ENCODE measurements at places on chromosomes 4 and X. TPM values are rescaled to one million over a fixed set of nuclear protein-coding genes. Genes with fewer than 3 reads are reported as not detected.

DNA sequence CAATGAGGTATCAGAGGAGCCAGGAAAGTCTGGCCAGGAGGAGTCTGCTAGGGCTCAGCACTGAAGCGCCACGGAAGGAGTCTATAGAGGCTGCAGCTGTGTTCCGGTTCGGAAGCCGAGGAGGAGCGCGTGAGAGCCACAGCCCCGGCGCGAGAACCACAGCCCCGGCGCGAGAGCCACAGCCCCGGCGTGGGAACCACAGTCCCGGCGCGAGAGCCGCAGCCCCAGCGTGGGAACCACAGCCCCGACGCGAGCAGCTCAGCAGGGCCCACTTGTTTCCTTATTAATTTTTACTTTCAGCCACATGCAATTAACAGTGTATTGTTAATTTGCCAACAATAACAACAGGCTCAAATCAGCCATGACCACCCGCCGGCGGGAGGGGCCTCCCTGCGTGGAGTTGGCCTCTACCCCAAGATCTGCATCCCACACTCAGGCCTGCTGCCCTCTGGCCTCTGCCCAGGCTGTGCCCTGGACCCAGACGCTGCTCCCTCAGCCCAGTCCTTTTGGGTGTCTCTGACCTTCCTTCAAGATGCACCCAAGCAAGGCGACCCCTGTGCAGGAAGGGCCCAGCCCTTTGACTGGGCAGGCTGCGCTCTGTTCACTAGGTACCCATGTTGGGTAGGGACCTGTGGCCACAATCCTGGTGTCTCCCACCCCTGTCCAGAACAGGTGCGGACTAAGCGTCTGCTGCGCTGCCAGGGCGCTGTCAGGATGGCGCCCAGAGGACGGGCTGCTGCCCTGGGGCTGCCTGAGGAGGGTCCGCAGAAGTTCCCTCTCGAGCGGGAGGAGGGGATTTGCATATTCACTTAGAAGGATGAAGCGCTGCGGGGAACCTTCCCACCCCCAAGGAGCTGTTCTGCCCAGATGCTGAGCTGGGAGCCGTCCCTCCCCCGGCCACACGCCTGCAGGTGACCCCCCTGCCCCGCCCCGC is 113.8 kb downstream of the ADRA2C start:
- DNase-seq, result no peak

DNA sequence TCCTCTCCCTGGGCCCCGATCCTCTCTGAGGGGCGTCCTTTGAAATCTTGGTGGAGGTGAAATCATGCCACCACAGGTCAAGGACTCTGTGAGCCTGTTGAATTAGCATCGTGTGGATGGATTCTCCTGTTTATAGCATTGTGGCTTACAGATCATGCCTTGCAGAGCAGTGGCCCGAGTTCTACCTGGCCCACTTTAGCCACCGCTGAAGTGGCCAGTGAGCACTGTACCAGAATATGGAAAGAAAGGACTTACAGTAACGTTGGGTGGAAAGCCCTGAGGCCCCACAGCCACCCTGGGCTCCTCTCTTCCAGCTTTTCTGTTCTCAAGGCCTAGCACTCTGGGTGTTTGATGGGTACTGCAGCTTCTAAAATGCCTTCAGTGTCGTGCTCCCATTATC is 35.3 kb downstream of the NPFFR2 start:
- no peak for DNase-seq

DNA sequence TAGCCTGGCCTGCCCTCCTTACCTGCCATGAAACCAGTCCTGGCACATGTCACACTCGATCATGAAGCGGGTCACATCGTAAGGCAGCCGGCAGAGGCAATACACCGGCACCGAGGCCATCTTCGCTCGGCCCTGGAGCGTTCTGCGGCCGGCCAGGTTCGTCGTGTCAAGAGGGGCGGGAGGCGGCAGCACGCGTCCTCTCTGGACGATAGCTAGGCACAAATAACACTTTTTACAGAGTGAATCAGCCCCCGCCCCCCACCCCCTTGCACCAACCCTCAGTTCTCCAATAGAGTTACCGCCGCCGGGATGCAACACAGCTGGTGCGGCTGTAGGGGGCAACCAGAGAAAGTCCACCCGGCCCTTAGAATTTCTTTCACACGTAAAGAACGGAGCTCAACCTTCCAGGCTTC is 1.7 kb downstream of the PHF8 start:
- no peak for DNase-seq

CT47A1 gene
- not detected for total RNA-seq

PHEX gene
- 0.60 TPM for total RNA-seq

Data from foreskin keratinocyte (primary cell).